GM23338 (cell line): ENCODE measurements at places on chromosomes 2 and 18. TPM values are rescaled to one million over a fixed set of nuclear protein-coding genes. Genes with fewer than 3 reads are reported as not detected.
A peak's percentile ranks its signal among the peaks of the same experiment; 100 is the strongest.

Gene SUMO1
- polyA plus RNA-seq = 418 and 507 TPM in 2 replicates

Gene C2orf15
- polyA plus RNA-seq = 6.4 and 7.9 TPM in 2 replicates

DNA sequence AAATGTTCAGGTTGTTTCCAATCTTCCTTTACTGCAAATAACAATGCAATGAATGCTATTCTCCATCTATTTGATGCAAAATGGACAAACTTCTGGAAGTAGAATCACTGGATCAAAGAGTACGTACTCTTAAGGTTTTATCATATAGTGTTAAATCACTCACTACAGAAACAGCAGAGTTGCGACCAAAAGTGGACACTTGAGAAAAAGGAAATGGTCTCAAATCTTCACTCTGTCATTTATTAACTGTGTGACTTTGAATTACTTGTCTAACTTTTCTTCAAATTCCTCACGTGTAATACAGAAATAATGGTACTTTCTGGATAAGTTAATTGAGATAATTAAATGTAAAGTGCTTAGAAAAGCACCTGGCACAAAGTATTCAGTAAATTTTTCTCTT, 78.1 kb downstream of the CERKL start:
- H3K4me1 ChIP-seq = peaks cover 5% of the 10 kb centered on the region; the same call in 1 of the 2 replicates
- no peaks in the 10 kb centered on the region for H3K36me3 ChIP-seq
- no peaks in the 10 kb centered on the region for H3K27me3 ChIP-seq
- H3K27ac ChIP-seq = no peak overlapping the region

DNA sequence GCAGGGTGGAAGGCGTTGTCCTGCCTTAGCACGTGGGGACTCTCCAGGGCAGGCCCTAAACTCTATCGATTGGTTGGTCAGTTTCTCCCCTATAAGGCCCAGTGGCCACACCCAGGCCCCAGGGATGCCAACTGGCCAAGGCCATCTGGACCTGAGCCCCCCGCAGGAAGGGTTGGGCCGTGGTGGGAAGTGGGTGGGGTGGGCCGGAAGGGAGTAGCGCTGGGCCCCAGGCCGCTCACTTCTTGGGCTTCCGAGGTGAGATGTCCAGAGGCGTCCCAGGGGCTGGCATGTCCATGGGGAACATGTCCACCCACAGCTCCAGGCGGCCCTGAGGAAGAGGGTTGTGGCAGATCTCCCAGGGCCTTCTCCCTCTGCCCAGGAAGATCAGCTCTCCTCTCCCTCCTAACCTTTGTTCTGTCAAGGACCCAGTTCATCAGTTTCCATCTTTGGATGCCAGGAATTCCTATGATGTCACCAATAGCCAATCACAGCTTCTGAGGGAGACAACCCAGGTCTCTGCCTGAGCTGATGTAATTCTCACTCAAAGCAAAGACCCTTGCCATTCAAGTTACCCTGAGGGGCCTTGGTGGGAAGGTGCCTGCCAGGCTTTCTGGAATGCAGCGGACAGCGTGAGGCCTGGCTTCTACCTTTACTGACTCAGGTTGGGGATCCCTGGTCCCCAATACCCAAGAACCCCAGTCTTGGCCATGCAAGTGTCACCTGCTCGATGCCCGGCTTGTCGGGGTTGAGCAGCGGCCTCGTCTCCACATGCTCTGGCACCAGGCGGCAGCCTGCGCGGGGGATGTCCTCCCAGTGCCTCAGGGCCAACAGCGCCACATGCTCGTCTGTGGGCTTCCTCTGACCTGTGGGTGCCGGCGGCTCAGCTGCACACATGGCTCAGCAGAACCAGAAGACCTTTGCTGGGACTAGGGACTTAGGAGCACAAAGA, 14.4 kb downstream of the OTOF start:
- no peak overlapping the region for H3K27ac ChIP-seq
- H3K36me3 ChIP-seq = no peaks in the 10 kb centered on the region
- no peaks in the 10 kb centered on the region for H3K4me1 ChIP-seq
- DNase-seq = peak; percentile 71
- no peak overlapping the region for H3K4me3 ChIP-seq

Gene FTCDNL1
- polyA plus RNA-seq = 2.0 and 2.3 TPM in 2 replicates

Gene IL1RL1
- polyA plus RNA-seq = not detected in 2 replicates

DNA sequence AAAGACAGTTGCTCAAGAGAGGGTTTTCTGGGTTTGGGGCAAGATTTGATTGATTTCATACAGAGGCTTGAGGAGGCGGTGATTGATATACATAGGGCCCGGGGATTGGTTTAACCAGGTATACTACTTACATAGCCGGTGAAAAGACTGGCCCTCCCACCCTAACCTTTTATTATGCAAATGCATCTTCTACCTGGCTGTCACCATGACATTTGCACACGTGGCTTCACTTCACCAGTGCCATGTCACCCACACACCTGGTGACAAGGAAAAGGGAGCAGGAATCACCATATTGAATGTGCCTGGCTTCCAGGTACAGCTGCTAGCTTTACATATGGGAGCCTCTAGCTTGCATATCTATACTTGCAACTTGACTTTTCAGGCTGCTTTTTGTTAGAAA, 9.7 kb downstream of the ERMN start:
- H3K4me3 ChIP-seq = no peak overlapping the region
- H3K36me3 ChIP-seq = no peaks in the 10 kb centered on the region
- H3K27ac ChIP-seq = no peak overlapping the region
- H3K4me1 ChIP-seq = peaks cover 20% of the 10 kb centered on the region

GRCh38 chr2:201546576-201546975, 95.0 kb downstream of the STRADB start:
- H3K27me3 ChIP-seq = no peaks in the 10 kb centered on the region
- DNase-seq = no peak
- H3K27ac ChIP-seq = no peak overlapping the region
- H3K4me3 ChIP-seq = no peak overlapping the region

- DNase-seq = no peak
- H3K4me3 ChIP-seq = no peak overlapping the region
- no peak overlapping the region for H3K27ac ChIP-seq
- H3K27me3 ChIP-seq = no peaks in the 10 kb centered on the region
- peaks cover 3% of the 10 kb centered on the region; the same call in 1 of the 2 replicates for H3K36me3 ChIP-seq
- no peaks in the 10 kb centered on the region for H3K4me1 ChIP-seq
Observed at GRCh38 chr18:70720607-70721006, 431.8 kb downstream of the SOCS6 start.

- DNase-seq = no peak
- no peak overlapping the region for H3K4me3 ChIP-seq
- peaks cover 26% of the 10 kb centered on the region for H3K4me1 ChIP-seq
- H3K36me3 ChIP-seq = no peaks in the 10 kb centered on the region
Observed at GRCh38 chr2:119232666-119232993, 9.0 kb downstream of the STEAP3 start.

Gene NOP58
- polyA plus RNA-seq = 178 and 236 TPM in 2 replicates

- no peaks in the 10 kb centered on the region for H3K27me3 ChIP-seq
- no peak for DNase-seq
- H3K27ac ChIP-seq = no peak overlapping the region
Observed at GRCh38 chr2:238697193-238698071, 150.5 kb upstream of the TWIST2 start.

Gene SNRPD1
- 660 and 700 TPM in 2 replicates for polyA plus RNA-seq

GRCh38 chr2:237603049-237603717, 12.6 kb upstream of the RAB17 start:
- H3K4me1 ChIP-seq = peaks cover 24% of the 10 kb centered on the region
- H3K27me3 ChIP-seq = no peaks in the 10 kb centered on the region
- DNase-seq = no peak
- H3K36me3 ChIP-seq = no peaks in the 10 kb centered on the region
- no peak overlapping the region for H3K27ac ChIP-seq
- no peak overlapping the region for H3K4me3 ChIP-seq

DNA sequence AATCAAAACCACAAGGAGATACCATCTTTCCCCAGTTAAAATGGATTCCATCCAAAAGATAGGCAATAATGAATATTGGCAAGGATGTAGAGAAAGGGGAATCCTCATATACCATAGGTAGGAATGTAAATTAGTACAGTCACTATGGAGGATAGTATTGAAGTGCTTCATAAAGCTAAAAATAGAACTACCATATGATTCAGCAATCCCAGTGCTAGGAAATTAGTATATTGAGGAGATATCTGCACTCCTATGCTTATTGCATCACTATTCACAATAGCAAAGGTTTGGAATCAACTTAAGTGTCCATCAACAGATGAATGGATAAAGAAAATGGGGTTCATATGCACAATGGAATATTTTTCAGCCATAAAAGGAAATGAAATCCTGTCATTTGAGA, 251.2 kb downstream of the ZNF804A start:
- no peak for DNase-seq
- no peaks in the 10 kb centered on the region for H3K36me3 ChIP-seq
- H3K27me3 ChIP-seq = no peaks in the 10 kb centered on the region
- no peaks in the 10 kb centered on the region for H3K4me1 ChIP-seq
- no peak overlapping the region for H3K4me3 ChIP-seq

DNA sequence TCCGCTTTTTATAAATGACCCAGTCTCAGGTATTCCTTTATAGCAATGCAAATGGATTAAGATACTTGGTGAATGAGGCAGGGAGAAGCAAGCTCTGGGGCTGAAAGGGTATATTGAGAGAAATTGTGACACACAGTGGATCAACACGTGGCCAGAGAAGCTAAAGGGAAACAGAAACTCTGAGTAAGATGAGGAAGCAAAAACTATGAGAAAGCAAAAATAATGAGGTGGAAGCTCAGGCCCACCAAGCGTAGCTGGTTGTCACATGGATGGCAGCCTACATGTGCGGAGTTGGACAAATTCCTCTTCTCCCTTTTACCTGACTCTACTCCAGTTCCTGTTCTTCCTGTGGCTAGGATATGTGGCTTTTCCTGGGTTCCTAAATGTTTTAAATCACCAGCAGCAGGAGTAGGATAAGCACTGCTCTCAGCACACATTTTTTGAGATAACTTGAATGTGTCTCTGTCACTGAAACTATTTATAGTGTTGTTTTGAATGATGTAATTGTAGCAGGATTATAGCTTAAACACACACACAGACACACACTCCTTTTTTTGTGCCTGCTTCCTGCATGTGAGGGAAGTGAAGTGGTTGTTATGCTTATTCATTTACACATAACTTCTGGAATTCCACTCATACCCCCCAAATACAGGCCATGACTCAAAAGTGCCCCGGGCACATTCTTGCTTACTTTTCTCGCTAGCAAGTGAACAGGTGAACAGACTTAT, 30.1 kb upstream of the EPC2 start:
- no peak overlapping the region for H3K4me3 ChIP-seq
- H3K27me3 ChIP-seq = no peaks in the 10 kb centered on the region
- peak; percentile 55 for DNase-seq
- H3K27ac ChIP-seq = peak overlapping the region; percentile 85

- H3K27me3 ChIP-seq = no peaks in the 10 kb centered on the region
- no peak for DNase-seq
- no peak overlapping the region for H3K4me3 ChIP-seq
- H3K4me1 ChIP-seq = no peaks in the 10 kb centered on the region
- no peak overlapping the region for H3K27ac ChIP-seq
Observed at GRCh38 chr2:8451273-8451672, 230.6 kb upstream of the ID2 start.

GRCh38 chr2:150046211-150046610, 441.3 kb downstream of the RND3 start:
- no peak overlapping the region for H3K27ac ChIP-seq
- no peak overlapping the region for H3K4me3 ChIP-seq
- H3K36me3 ChIP-seq = no peaks in the 10 kb centered on the region
- no peaks in the 10 kb centered on the region for H3K27me3 ChIP-seq
- H3K4me1 ChIP-seq = peaks cover 13% of the 10 kb centered on the region; the same call in 1 of the 2 replicates

DNA sequence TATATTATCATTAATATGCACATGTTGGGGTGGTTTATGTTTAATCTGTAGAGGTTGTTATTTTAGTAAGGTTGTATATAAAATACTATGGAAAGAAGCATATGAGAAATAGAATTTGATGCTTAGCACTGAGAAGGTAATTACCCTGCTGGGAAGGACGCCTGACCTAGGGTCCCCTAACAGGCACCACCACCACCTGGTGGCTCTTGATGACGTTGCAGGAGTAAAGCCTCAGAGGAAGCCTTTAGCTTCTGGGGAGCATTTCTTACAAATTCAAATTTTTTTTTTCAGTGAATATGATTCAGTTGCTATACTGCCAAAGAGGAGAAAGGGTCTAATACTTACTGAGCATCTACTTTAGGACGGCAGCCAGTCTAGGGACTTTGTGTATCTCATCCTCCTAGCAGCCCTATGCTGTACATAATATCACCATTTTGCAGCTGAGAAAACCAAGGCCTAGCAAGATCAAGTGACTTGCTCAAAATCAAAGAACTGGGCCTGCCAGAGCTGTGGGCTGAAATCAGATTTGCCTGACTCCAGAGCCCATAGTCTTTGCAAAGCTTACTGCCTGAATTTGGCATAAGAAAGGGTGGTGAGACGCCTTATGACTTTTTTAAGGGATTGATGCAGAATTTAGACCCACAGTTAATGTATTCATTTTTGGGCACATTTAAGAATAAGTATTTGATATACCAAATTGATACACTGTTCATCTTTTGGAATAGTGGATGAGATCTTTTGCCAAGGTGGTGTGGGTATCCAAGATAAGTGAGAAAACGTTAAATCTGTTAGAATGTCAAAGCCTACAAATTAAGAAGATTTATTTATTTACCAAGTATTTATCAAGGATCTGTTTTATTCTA, 78.8 kb upstream of the GAREM1 start:
- no peak overlapping the region for H3K27ac ChIP-seq
- no peak overlapping the region for H3K4me3 ChIP-seq
- H3K4me1 ChIP-seq = peaks cover 17% of the 10 kb centered on the region
- no peaks in the 10 kb centered on the region for H3K36me3 ChIP-seq
- H3K27me3 ChIP-seq = no peaks in the 10 kb centered on the region
- peak; percentile 90 for DNase-seq

Gene KHK
- polyA plus RNA-seq = 8.4 and 9.7 TPM in 2 replicates

- H3K27me3 ChIP-seq = no peaks in the 10 kb centered on the region
- DNase-seq = no peak
- no peak overlapping the region for H3K4me3 ChIP-seq
- no peaks in the 10 kb centered on the region for H3K36me3 ChIP-seq
- peak overlapping the region; percentile 94 for H3K27ac ChIP-seq
- H3K4me1 ChIP-seq = peaks cover 37% of the 10 kb centered on the region
Observed at GRCh38 chr2:128643221-128644065, 324.8 kb upstream of the HS6ST1 start.

GRCh38 chr2:144201868-144202468, 318.0 kb downstream of the ZEB2 start:
- H3K27me3 ChIP-seq = no peaks in the 10 kb centered on the region
- H3K27ac ChIP-seq = no peak overlapping the region
- no peaks in the 10 kb centered on the region for H3K36me3 ChIP-seq

- no peaks in the 10 kb centered on the region for H3K36me3 ChIP-seq
- no peak overlapping the region for H3K27ac ChIP-seq
- H3K4me3 ChIP-seq = no peak overlapping the region
Observed at GRCh38 chr18:44518091-44518615, 162.5 kb upstream of the SETBP1 start.

Gene IL1RL2
- polyA plus RNA-seq = not detected in 2 replicates
